ENCODE measurements at places on chromosomes 5 and 9.
A peak's percentile ranks its signal among the peaks of the same experiment; 100 is the strongest.

DNA sequence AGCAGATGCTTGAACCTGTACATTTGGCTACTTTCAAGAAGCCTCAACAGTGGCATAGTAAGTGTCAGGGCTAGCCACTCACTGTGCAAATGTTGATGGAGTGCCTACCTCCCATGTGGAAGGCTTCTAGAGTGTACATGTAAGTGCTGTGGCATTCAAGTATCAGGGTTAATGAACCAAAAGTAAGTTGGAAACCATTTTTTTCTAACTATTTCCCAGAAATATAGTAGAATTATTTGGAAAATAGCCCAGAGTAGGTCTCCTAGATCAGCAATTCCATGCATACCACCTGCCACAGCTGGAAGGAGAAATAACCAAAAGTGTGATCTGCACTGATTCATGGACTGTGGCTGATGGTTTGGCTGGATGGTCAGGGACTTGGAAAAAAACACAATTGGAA is 53.3 kb downstream of the FOXD1 start:
- DNase-seq = no peak

DNA sequence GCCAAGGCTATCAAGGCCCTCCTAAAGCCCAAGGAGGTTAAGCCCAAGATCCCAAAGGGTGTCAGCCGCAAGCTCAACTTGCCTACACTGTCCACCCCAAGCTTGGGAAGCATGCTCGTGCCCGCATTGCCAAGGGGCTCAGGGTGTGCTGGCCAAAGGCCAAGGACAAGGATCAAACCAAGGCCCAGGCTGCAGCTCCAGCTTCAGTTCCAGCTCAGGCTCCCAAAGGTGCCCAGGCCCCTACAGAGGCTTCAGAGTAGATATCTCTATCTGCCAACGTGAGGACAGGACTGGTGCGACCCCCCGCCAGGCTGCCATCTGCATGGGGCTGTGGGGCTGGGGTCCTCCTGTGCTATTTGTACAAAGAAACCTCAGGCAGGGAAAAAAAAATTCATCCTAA is 3.3 kb downstream of the HOMER1 start:
- no peak for DNase-seq

DNA sequence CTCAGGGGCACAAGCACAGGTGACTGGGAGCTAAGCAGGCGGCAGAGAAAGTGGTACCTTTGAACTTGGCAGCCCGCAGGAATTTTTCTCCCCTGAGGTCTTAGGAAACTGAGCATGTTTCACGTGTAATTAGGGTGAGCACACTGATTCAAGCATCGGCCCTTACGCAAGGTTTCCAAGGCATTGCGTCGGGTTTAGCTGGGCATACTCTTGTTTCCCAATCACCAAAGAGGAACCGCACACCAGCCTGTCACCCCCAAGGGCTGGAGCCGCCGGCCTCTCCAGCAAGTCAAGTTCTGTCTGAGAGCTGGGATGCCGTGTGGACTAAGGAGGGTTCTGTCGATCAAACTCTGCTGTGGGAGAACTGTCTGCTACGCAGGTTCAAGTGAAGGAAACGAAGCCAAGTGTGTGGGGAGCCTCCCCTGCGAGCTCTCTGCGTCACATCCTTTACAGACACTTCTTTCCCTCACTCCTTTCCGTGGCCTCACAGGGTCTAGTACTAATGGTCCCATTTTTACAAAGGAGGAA is 53.0 kb downstream of the ERGIC1 start:
- no peak for DNase-seq

GRCh38 chr9:117815948-117816347 is 111.7 kb downstream of the TLR4 start:
- DNase-seq = no peak

GRCh38 chr5:179275941-179276837 is 69.1 kb downstream of the ADAMTS2 start:
- DNase-seq = no peak

DNA sequence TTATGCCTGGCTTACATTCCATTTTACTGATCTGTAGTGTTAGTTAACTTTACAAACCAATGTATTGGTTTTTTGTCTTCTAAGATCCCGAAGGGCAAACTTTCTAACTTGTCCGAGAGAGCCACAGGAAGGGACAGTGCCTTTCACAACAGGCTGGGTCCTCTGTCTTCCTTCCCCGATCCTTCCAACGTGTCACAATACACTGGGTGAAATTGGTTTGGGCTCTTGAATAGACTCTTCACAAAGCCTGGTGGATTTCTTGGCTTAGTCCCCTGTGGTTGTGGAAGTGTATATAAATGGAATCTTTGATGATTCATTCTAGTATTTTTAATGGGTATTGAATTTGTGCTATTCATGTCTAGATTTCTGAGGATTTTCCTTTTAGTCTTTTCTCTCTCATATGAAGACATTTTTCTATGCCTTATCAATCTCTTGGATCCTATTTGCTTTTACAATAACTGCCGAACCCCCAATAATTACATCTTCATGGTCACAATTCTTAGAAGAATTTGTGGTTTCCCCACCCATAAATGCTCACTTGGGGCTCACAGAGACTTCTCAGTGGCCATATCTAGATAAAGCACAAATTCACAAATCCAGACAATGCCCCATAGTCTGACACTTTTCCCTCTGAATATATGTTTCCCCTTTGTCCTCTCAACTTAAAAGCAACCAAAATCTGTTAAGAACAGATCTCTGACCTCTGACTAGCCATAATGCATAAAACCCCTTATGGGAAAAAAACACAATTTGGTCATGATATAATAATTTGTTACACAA is 107.7 kb downstream of the MTRR start:
- no peak for DNase-seq

GRCh38 chr5:74372051-74372450 is 268.5 kb downstream of the ENC1 start:
- DNase-seq = no peak

DNA sequence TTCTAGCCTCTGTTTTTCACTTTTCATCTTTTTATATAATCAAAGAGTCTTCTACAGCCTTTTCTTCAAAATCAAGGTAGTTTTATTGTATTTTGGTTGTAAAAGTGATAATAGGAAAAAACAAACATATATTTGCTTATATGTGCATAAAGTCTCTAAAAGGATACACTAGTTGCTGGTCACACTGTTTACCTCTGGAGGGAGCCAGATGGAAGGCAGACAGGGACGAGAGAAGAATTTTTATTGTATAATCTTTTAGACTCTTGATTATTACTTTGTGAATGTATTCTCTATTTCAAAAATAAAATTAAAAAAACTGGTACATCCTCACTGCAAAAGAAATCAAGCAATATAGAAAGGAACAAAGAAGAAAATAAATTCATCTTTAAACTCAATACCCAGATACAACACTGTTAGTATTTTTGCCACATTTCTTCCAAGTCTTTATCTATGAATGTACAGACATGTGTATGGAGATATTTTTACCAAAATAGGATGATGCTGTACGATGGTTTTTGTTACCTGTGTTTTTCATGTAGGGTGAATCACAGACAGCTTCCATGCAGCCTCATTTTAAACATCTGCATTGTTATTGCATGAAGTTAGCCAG is 6.1 kb upstream of the RNF183 start:
- DNase-seq = no peak

DNA sequence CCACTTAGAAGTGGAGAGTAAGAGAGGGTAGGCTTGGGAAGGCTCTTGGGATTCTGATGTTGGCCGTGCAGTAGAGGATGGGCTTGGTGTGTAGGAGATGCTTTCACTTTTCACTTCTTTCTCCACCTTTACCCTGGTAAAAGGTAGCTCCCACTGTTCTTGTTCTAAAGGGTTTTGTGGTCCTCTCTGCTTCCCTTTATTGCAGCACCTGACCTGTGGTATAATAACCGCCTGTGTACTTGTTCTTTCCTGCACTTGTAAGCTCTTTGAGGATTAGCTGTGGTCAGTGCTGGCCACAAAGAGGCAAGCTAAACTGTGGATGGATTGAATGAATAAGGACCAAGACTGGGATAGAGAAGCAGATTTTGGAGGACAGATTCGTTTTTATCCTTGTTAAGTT is 25.2 kb downstream of the KDM4C start:
- no peak for DNase-seq

DNA sequence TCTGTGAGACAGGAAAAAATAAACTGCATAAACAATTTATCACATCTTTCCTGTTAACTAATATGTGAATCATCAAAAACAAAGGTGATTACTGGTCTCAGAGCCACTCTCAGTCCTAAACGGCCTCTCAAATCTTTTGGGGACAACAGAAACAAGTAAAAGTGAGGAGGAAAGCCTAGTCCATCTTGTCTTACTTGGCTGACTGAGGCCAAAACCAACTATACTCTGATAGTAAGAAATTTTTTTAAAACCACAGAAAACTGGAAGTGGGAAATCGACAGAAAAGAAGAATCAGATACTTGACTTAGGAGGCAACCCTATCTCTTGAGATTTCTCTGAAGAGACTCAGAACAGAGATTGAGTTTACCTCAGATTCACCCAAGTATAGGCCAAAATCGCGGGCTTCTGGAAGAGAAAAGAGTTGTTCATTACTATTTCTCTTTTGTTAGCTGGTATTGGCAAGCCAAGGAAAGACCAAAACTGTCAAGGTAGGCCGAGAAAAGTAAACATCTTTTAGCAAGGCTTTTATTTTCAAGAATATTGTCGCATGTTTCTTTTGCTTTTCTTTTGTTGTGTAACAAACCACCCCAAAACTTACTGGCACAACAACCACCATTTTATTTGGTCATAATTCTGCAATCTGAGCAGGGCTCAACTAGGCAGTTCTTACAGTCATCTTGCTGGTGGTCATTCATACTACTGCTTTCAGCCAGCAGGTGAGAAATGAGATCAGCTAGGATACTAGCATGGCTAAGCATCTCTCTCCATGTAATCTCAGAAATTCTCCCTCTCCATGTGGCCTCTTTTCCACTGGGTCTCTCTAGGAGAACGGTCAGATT is 46.1 kb downstream of the RFX3 start:
- no peak for DNase-seq

DNA sequence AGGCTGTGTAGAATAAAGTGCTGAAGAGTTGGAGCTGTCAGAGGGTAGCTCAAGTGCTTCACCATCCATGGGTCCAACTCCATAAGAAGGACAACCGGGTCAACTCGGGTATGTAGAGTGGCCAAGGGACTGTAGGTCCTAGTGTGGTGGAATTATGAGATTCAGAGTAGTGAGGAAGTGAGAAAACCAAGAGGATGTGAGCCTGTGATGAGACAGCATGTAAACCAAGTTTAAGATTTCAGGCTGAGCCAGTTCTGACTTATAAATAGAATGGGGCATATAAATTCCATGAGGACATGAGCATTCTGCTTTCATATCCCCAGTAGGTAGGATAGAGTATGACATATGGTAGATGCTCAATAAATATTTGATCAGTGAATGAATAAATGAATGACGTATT is 96.3 kb downstream of the CFAP95 start:
- no peak for DNase-seq

DNA sequence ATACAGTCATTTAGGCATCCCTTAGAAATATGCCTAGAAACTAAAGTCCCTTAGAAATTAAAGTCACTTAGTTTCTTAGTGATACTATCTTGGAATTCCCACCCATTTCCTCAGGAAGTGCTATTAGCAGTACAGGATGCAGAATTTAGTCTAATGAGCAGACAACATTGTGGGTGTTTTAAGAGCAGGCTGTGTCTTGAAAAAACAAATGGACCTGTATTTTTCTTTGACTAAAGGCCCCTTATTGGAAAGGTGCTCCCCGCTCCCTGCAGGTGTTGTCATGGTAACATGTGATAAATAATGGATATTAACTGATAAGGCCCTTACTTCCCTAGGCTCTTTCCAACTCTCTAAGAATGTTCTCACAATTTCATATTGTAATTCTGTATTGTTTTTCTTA is 38.8 kb upstream of the STARD4 start:
- DNase-seq = no peak

DNA sequence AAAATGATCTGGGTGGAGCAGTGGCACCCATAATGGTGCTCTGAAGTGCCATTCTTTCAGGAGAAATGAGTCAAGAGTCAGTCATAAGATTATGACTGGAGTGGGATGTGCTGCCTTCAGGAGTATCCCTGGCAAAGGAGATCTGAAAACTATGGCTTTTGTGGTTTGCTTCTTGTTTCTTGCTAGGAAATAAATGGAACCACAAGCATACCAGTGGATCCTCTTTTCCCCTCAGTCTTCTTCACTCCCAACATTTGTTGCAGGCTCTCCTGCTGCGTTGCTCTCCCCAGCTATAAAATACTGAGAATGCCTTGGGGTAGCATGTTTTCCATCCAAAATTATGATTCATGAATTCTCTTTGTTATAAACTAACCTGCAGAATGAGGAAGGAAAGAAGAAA is 199.1 kb downstream of the NNT start:
- DNase-seq = no peak

DNA sequence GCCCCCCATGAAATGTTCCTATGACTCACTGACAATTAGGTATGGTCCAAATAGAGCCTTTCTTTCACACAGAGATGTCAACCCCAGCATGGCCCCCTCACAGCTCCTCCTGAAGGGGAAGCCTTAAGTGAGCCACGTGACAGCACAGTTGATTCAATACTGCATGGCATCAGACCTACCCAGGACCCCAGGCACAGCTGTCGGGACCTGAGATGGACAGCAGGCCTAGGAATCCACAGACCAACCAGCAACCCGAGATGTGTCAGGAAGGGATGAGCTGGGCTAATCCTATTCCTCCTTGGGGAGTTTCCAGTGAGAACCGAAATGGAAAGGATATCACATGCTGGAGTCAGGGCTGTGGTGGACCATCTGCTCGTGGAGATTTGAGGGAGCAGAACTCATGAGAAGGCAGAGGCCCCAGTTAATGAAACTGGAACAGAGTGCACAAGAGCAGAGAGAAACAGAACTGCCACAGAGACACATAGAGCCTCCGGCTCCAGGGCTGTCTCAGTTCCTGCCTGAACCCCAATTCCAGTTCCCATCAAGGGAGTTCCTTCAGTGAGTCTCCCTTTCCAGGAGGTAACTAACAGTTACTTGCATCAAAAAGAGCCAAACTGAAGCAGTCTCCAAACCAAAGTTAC is 42.1 kb upstream of the SMIM23 start:
- no peak for DNase-seq

GRCh38 chr9:130245474-130245873 is 20.1 kb upstream of the HMCN2 start:
- no peak for DNase-seq

- peak; percentile 85 for DNase-seq
These were observed 271.2 kb downstream of the EDIL3 start for GRCh38 chr5:84113246-84114105.

GRCh38 chr5:110377361-110377760 is 349.1 kb downstream of the TMEM232 start:
- DNase-seq = no peak

- no peak for DNase-seq
These were observed 10.8 kb downstream of the KLF9 start for GRCh38 chr9:70403618-70404025.

- no peak for DNase-seq
These were observed 592.9 kb upstream of the C9orf72 start for GRCh38 chr9:28166179-28166578.
